ENCODE measurements at places on chromosomes 16 and 17.

GRCh38 chr17:62625870-62626200 lies 1.6 kb upstream of the MRC2 start:
- no peak for DNase-seq

DNA sequence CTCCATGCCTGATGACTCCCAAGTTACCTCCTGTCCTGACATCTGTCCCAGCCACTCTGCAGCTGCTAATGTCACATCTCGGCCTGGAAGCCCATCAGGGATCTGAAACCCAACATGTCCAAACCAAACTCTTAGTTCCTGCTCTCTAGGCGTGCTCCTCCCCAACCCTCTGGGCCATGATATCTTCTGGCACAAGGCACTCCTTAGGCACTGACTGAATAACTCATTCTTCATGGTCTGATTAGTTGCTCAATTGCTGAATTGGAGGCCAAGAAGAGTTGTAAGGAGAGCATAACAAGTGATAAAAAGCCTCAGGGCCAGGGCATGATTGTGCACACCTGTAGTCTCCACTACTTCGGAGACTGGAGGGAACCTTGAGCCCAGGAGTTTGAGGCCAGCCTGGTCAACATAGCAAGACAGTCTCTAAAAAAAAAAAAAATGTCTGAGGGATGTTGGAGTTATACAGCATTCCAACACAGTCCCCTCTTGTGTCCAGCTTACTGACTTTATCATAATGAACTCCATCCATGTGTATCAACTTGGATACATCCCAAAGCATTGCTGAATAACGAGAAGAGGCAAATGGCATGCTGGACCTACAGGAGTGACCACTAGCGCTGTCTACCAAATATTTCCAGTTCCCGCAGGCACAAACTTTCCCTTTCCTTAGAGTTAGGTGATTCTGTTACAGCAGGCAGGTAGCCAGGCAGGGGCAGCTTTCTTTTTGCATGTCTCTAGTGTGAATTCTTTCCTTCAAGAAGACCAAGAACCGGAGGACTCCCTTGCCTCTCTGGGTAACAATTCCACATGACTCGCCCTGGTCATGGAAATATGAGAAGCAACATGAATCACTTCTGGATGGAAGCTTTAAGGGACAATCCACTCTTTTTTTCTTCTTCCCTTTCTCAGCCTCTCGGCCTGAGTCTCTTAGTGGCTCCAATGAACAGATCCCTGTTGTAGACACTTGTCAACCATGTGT lies 18.1 kb upstream of the SHCBP1 start:
- DNase-seq, result no peak

GRCh38 chr17:45775148-45775547 lies 9.0 kb upstream of the CRHR1 start:
- no peak for DNase-seq

GRCh38 chr16:87060034-87060986 lies 256.9 kb downstream of the C16orf95 start:
- DNase-seq, result no peak

DNA sequence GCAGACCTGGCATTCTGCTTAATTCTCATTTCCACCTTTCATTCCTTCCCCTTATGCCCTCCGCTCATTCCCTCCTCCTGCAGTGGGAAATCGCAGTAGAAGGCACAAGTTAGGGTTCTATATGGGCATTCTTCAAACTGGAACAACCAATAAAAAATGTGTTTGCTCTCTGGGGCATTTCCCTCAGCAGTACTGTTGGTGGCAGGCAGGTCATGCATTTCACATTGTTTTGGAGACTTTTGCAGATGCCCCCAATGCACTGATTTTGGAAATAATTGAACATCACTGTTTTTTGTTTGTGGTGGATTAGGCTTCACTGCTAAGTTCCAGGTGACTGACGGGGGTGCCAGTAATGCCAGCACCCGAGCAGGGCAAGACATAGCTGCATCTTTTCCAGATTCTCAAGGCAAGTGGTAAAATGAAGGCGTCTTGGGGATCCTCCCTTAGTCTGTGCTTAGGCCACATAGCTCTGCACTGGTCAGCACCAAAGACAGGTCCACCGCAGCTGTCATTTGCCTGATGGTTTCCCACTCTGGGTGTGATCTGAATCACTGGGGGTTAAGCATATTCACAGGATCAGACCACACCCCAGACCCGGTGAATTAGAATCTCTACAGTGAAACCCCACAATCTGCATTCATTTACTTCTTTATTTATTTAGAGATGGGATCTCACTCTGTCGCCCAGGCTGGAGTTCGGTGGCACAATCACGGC lies 304.5 kb downstream of the CPPED1 start:
- DNase-seq, result no peak

DNA sequence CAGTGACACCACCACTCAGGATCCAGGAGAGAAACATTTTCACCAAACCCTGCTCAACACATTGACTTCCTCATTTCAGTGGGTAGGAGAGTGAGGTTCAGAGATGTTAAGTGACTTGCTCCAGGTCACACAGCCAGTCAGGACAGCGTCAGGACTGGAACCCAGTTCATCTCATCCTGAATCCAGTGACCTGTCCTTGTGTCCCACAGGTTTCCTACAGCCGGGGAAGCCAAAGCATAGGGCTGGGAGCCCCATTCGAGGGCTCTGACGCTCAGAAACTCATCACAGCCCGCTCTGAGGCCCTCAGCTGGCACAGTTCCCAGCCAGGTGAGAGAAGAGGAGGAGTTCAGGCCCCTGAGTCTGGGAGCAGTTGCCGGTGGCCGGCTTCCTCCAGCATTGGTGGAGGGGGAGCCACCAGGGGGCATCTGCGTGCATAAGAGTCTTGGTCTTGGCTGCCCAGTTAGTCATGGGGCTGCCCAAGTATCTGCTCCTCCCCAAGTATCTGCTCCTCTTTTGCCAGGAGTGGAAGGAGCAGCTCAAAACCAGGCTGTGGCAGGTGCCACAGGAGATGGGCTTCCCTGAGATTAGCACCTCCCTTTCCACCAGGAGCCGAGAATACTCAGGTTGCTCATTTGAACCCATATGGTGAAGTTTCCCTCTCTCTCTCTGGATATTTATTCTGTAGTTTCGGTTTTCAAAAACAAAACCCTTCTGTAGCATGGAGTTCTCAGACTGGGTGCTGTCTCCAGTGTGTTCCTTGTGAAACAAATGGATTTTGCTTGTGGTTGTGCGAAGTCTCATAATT lies 56.0 kb downstream of the TNFRSF13B start:
- DNase-seq, result peak; percentile 12

DNA sequence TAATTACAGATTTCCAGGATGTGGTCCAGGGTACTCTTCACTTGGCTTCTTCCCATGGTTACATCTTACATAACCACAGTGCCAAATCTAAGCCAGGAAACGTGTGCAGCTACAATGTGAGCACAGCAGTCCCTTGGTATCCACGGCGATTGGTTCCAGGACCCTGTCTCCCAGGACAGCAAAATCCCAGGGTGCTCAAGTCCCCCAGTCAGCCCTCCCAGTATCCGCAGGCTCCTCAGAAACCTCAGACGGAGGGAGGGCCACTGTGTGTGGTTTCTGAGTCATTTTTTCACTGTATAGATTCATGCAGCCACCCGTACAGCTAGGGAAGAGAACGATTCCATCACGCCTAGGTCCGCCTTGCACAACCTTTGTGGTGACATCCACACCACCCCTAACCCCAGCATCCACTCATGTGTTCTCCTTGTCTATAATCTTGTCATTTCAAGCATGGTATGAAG lies 11.1 kb upstream of the ATP2C2 start:
- DNase-seq, result no peak

GRCh38 chr16:31440516-31441184 lies 1.9 kb downstream of the ZNF843 start:
- DNase-seq, result no peak

All from CD4-positive, alpha-beta T cell treated with Interleukin-17A for 1 hour (primary cell).